Stimulated activated CD4-positive, alpha-beta T cell treated with anti-CD3 and anti-CD28 coated beads, Interleukin-1b, Interleukin-23, amount 100 ng/mL, for 24 hours (primary cell): ENCODE measurements at places on chromosomes 2 and 18.
A peak's percentile ranks its signal among the peaks of the same experiment; 100 is the strongest.

DNA sequence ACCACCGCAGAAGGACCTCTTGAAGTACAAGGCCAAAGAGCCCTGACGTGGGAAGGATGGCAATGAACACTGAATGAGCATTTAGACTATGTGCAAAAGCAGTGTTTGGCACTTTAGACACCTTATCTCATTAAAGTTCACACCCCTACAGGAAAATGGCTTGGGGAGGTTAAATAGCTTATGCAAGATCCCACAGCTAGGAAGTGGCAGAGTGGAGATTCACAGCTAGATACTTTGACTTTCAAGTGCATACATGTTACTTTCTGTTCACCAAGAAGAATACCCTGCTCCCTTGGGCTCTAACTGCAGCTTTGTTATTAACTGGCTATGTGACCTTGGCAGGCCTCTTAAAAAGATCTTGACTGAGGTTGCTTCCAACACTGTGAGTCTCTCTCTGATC lies 58.2 kb downstream of the ICOS start:
- no peak for DNase-seq

DNA sequence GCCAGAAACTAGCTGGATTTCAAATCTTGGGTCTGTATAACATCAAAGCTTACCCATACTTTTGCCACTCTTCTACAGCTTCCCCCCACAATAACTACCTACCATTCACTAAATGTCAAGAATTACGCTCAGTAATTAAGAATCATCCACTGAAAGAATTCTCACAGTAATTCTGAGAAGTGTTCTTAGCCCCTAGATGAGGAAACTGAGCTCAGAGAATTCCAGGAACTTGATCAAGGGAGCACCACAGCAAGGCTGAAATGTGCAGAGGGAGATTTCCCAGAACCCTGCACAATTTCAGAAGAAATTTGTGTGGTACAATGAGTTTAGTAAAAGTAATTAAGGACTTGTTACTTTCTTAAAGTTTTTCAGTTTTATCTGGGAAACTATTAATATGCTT lies 194.5 kb upstream of the STK17B start:
- no peak for DNase-seq

GRCh38 chr2:232325324-232326273 lies 53.0 kb upstream of the ALPP start:
- DNase-seq, result peak; percentile 37

DNA sequence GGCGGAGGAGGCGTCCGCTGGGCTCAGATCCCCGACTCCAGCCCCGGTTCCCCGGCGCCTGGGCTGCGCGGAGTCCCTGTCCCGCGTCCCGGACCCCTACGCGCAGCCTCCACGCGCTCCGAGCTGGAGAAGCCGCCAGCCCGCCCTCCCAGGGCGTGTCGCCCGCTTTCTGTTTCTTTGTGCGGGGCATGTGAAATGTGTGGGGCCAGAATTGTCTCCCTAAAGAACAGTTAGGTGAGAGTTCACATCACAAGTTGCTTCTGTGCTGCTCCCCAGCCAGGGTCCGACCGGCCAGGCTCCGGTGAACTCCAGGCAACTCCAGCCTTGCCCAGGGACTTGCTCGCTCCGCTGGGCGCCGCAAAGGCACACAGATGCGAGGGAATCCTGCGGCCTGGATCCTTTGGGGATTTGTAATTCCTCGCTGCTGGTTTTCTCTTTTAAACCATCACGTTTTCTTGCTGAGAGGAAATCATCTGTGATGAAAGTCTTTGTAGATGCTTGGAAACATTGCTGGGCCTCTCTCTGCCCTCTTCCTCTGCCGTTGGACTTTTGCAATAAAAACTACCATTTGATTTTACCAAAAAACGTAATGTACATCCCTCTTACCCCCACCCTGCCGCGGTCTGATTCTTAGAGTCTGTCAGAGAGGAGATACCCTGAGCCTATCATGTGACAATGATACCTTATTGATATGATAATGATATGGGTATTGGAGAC lies 631 bp downstream of the GYPC start:
- no peak for DNase-seq

DNA sequence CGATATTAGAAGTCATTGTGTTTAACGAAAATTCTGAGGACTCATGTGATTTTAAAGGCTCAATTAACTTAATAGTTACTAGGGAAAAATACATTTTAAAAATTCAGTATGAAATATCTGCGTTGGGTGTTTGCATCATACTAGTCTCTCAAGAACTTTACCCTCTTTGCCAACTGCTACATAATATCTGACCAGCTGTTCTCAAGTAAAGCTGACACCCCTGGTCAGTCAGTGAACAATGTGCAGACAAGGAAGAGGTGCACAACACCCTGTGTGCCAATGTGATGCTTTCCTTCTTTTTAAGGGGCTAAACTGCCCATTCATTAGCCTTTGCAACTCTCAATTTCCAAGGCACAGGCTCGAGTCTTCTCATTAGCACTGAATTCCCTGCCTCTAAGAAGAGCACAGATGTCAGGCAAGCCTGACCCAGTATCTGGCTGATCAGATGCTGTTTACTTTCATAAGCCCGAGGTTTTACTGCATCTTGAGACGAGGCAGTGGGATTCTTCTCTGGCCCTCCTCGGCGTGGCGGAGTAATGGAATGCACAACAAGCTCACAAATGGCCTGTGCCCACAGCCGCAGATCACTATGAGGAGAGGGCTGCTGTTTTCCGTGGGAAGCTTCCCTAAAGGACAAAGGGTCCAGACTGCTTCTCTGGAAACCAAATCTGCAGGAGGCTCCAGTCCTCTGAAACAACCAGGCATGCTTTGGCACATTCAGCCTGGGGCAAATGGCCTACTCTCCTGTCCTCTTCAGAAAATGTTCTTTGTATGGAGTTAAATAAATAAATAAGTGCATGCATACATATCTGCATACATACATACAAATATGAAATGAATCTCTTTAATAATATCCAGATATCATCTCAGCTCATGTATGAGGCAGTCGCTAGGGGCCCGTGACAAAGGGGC lies 240.3 kb downstream of the ZNF521 start:
- no peak for DNase-seq

- no peak for DNase-seq
Observed at GRCh38 chr2:133888621-133889219, 320.5 kb upstream of the NCKAP5 start.

GRCh38 chr2:73177645-73178255 lies 24.6 kb upstream of the NOTO start:
- no peak for DNase-seq

DNA sequence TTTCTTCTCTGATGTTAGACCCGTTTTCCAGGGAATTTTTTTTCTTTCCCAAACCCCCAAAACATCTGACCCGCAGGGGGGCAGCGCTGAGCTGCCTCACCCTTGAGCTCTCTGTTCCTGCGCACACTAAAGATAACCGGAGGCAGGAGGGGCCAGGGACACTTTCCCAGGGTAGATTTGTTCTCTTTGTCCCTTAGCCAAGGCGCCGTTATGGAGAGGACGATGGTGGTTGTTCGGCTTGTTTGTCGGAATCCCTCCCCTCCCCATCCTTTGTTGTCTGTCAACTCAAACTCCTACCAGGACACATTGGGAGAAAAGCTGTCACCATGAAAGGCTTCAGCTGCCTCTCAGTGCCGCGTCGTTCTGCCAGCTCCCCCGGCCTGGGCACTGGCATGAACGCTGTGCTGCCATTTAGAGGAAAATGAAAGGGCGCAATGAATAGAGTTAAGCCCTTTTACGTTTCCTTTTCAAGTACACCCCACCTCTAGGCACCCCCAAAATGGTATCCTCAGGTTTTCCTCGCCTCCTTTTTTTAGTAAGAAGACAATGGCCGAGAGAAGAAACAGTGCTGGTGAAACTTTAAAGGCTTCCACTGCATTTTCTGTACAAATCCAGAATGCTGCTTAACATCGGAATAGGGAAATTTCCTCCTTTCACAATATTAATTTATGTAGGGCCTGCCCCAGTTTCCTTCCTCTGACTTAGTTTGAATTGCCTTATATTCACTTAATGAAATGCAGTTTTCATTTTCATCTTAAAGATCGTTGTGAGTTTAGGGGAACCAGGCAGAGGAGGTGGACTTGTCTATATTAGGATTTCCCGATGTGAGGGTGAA lies 62.1 kb downstream of the RND3 start:
- DNase-seq, result no peak

DNA sequence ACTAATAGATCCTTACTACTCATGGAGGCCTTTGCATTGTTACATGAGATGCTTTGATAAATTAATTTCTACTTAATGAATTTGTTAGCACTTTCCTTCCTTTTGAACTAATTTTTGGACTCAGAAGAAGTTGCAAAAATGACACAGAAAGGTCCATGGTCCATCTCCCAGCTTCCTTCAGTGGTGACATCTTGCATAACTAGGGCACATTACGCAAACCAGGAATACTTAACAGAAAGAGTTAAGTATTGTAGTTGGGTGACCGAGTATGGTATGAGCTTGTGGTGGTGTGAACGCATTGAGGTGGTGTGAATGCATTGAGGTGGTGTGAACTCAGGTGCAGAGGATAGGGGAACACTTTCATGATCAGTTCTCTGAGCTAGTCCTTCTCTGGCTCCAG lies 151.1 kb upstream of the TWIST2 start:
- no peak for DNase-seq
